RKO (cell line): ENCODE measurements at places on chromosomes 7 and 10.

DNA sequence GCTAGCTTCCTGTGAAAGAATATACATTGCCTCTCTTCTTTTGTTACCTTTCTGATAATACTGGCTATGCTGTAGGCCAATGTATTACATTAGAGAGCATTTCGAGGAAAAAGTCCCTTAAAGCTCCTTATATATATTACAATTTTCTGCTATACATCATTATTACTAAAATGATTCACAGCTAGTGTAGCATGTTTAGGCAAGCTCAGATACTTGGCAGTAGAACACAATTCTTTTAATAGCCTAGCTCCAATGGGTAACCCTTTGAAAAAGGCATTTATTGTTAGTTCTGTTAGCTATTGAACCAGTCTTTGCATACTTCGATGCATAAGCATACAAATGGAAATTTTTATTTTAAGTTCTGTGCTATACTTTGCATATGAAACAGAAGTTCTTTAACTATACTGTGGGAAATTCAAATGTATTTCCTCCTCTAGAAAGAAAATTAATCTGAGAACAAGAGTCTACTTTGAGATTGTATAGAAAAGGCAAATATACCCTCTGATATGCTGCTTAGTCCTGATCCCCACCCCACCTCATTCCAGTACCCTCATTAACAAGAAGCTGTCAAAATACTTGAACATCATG lies 55.6 kb upstream of the SKAP2 start:
- no peak for DNase-seq

GRCh38 chr10:95297402-95297801 lies 6.6 kb upstream of the PDLIM1 start:
- DNase-seq, result no peak

- DNase-seq, result no peak
Measured at GRCh38 chr7:94907811-94908322, 473 bp downstream of the PPP1R9A start.

DNA sequence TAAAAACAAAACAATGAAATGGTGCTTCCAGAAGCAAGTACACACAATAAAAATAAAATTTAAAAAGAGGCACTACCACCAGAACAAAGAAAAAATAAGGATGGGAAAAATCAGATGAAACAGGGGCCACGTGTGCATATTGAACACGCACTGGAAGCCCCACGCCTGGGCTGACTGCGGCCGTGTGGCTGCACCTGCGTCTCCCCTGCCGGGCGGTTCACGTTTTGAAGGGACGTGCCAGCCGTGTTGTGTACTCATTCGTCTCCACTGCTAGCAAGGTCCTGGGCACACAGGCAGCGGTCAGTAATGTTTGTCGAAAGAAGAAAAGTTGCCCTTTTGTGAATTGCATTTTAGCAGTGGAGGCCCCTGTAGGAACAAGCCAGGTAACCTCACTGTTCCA lies 255.9 kb upstream of the RNF32 start:
- DNase-seq, result no peak

DNA sequence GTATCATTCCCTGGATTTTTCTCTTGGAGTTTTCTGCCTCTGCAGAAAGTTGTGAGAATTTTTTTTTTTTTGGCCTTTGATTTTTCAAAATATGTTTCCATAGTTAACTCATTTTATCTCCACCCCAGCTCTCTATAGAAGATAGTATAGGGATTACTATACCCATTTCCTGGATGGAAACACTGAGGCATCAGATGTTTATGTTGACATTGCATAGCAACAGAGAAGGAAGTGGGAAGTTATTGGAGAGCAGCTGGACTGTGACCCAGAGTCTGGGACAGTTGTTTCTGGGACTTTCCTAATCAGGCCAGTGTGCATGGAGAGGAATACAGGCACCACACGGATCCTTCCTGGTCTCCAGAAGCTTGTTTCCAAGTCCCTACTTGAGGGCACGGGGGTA lies 158.0 kb downstream of the CDH23 start:
- no peak for DNase-seq
